Hematopoietic multipotent progenitor cell treated with erythropoietin and hydrocortisone succinate and interleukin-3 and kit ligand, for 8 days (in vitro differentiated cells): ENCODE measurements at places on chromosomes 7 and 10.

DNA sequence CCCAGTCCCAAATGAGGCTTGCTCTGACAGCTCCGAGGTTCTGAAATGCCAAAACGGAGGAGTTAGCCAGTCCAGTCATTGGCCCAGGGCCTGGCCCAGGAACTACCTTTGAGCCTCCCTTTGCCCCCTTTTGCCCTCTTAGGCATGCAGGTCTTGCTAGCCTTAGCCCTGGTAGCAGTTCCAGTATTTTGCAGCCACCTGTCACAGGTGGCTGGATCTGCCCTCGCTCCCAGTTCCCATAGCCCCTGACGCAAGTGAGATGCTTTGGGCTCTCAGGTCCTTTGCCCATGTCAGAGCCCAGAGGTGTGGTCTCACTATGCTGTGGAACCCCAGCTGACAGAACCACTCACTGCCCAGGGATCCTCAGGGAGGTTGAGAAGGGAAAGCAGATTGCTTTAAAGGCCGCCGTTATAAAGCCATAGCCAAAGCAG is 42.0 kb downstream of the GPRIN2 start:
- no peak for DNase-seq

DNA sequence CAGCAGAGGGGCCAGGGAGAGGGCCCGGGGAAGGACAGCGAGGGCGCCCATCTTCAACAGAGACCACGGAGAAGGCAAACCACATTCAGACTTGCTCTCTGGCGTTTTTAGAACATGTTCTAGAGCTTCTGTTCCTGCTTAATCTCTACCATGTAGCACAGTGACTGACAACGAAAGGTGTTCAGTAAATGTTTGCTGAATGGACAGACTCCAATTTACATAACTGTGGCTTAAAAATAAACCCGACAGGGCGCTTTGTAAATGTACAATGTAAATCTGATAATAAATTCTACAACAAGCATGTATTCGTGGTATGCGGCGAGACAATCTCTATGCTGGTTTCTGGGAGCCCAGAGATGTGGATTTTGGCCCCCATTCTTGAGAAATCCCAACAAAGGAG is 10.5 kb downstream of the ADARB2 start:
- DNase-seq = no peak

DNA sequence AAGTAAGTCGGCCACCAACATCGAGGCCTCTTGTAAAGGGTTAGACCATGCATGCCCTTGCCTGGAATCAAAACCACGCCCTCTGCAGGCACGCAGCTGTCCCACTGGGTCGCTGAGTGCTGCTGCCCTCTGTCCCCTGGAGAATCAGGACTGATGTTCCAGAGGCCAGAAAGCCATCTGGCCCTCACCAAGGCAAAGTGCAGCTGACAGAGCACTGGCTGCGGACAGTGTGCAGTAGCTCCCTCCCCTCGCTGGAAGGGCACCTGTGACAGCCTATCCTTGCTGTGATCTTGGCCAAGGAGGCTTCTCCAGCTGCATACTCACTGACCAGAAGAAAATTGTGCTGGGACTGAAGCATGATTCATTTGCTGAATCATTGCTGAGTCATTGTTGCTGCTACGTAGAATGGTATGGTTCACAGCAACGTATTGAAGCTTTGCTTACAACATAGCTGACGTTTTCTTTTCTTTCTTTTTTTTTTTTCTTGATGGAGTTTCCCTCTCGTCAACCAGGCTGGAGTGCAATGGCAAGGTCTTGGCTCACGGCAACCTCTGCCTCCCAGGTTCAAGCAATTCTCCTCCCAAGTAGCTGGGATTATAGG is 30.4 kb downstream of the DDC start:
- DNase-seq = peak; percentile 88

- no peak for DNase-seq
Observed at GRCh38 chr10:28947171-28947570, 269.9 kb downstream of the BAMBI start.

DNA sequence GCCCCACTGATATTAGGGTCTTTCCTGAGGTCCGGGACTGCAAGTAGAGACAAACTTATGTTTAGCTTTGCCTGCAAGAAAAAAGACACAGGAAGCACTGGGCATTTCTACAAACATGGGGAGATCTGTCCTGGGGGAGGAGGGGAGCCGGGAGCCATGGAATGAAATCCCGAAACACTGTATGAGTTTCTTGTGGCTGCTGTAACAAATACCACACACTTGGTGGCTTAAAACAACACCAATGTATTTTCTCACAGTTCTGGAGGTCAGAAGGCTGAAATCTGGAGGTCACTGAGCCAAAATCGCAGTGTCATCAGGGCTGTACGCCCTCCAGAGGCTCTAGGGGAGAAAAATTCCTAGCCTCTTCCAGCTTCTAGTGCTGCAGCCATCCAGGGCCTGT is 114.0 kb upstream of the CHST15 start:
- no peak for DNase-seq

- DNase-seq = no peak
Observed at GRCh38 chr10:27655296-27655695, 90.3 kb downstream of the MKX start.

DNA sequence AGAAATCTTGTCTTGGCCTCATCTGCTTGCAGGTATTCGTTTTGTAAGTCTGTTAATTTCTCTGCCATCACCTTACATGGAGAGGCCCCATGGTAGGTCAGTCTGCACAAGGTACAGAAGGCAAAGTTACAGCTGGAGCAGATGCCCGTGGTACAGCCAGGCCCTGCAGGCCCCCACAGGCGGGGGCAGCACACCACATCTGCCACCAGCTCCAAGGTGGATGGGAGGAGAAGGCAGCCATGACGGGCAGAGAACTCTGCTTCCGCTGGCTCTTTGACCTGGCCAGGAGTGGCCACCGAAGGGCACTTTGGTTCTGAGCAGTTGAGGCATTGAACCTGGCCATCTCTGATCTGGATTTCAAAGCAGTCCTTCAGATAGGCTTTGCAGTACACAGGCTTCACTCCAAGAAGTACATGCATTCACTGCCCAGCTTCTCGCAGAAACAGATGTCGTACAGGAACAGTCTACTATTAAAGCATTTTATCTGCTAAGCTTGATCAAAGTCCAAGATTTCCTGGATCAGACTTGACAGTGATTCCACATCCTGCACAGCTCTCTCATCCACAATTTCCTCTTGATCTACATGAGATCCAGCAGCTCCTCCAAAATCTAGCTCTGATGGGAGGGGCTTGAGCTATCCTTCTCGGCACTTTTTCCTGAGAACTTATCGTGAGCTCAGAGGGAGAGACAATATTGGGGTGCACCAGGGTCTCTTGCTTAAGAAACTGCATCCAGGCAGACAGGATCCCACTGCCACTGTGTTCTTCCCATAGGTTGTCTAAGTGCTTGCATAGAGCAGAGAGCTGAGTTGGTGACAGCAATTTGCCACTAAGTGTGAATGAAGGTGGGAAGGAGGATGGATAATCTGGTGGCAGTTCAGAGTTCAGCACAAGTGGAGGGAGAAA is 120.7 kb downstream of the TRRAP start:
- DNase-seq = no peak
